ENCODE measurements at places on chromosomes 4 and X.

- no peaks in the 10 kb centered on the region for H3K4me1 ChIP-seq
- no peak overlapping the region for H3K4me3 ChIP-seq
- no peak overlapping the region for H3K27ac ChIP-seq
- no peaks in the 10 kb centered on the region for H3K27me3 ChIP-seq
- no peak for DNase-seq
Measured at GRCh38 chr4:155572106-155572703, 94.4 kb upstream of the GUCY1A1 start.

DNA sequence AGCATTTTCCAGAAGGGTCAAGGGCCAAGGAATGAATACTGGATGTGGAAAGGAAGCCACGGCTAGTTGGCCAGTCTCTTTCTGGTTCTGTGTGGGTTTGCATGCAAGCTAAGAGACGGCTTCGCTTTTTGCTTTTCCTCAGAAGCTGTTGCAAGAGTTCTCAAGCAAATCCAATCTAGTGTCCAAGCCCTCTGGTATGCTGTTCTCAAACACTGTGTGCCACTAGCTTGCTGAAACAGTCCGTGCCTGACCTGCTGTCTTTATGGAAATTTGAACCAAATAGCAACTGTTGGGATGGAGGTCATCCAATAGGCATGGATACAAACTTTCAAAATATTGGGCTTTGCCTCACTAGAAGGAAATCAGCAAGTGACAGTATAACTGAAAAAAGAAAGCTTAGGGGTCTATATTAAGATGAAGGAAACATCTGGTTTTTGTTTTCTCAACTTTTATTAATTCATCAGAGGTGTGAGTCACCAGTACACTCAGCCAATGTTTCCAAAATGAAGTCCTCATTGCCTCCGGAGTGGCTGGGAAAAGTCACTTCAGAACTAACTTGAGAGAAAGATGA, 70.5 kb downstream of the SLC9A6 start:
- H3K27me3 ChIP-seq, result no peaks in the 10 kb centered on the region
- H3K4me1 ChIP-seq, result no peaks in the 10 kb centered on the region
- H3K4me3 ChIP-seq, result no peak overlapping the region
- DNase-seq, result no peak
- peak overlapping the region; percentile 82 for H3K27ac ChIP-seq

DNA sequence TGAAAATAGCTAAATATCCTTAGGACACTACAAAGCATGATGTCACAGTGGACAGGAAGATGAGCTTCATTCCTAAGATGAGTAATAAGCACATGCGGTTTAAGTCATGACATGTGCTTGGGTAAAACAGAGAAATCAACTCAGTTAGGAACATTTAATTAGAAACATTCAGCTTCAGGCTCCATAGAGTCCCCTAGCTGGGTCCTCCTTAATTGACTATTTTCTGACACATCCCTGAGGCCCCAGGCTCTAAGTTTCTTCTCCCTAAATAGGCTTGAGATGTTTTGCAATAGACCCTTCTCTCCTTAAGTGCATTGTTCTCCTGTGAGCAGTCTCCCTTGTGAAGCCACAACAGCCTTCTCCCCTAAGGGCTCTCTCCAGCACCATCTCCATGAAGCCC, 70.4 kb upstream of the ANXA3 start:
- H3K4me3 ChIP-seq, result no peak overlapping the region
- DNase-seq, result no peak
- no peak overlapping the region for H3K27ac ChIP-seq
- H3K27me3 ChIP-seq, result no peaks in the 10 kb centered on the region

- no peaks in the 10 kb centered on the region for H3K36me3 ChIP-seq
- H3K4me3 ChIP-seq, result no peak overlapping the region
- no peaks in the 10 kb centered on the region for H3K27me3 ChIP-seq
- no peak for DNase-seq
- H3K4me1 ChIP-seq, result no peaks in the 10 kb centered on the region
- no peak overlapping the region for H3K27ac ChIP-seq
Measured at GRCh38 chrX:27680726-27681125, 90.6 kb downstream of the DCAF8L2 start.

- no peak overlapping the region for H3K27ac ChIP-seq
- no peak for DNase-seq
- no peaks in the 10 kb centered on the region for H3K27me3 ChIP-seq
- no peak overlapping the region for H3K4me3 ChIP-seq
Measured at GRCh38 chrX:38770152-38770551, 31.1 kb upstream of the MID1IP1 start.

GRCh38 chr4:152946446-152946845, 10.3 kb downstream of the FHDC1 start:
- no peaks in the 10 kb centered on the region for H3K27me3 ChIP-seq
- H3K4me1 ChIP-seq, result no peaks in the 10 kb centered on the region
- H3K27ac ChIP-seq, result no peak overlapping the region
- no peak overlapping the region for H3K4me3 ChIP-seq

DNA sequence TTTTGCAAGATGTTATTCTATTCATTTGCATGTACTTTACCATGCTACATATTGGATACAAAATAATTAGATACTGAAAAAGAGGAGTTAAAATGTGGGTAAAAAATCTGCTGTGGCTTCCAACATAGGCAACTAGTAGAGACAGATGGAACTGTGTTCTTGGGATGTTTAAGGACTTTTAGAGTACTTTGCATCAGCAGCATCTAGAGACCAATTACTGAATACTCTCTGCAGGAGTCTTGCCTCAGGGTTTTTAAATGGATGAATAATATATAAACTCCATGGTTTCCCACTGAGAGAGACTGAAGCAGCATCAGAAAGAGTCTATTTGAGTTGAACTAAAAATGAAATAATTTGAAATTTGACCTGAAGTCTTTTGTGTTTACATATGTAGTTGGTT, 676.7 kb downstream of the GALNTL6 start:
- no peak for DNase-seq
- H3K4me3 ChIP-seq, result no peak overlapping the region
- H3K4me1 ChIP-seq, result no peaks in the 10 kb centered on the region
- H3K27me3 ChIP-seq, result no peaks in the 10 kb centered on the region
- no peaks in the 10 kb centered on the region for H3K36me3 ChIP-seq

DNA sequence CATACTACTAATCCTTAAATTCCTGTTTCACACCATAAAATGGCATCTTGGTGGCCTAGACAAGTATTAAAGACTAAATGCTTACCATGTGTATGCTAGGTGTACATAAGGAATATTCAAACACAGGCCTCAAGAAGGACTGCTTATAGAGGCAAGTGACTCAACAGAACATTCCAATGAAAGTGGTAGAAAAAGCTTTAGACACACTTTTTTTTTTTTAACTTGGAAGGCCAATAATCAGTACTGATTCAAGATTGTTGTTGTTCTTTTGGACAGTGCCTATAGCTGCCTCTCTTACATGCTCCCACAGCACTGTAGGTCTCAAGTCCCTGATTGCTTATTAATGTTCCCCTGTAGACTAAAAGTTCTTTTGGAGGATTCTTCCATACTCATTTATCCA, 77.6 kb downstream of the FBXL5 start:
- no peak overlapping the region for H3K4me3 ChIP-seq
- no peak overlapping the region for H3K27ac ChIP-seq
- H3K27me3 ChIP-seq, result no peaks in the 10 kb centered on the region
- no peaks in the 10 kb centered on the region for H3K4me1 ChIP-seq
- DNase-seq, result no peak

DNA sequence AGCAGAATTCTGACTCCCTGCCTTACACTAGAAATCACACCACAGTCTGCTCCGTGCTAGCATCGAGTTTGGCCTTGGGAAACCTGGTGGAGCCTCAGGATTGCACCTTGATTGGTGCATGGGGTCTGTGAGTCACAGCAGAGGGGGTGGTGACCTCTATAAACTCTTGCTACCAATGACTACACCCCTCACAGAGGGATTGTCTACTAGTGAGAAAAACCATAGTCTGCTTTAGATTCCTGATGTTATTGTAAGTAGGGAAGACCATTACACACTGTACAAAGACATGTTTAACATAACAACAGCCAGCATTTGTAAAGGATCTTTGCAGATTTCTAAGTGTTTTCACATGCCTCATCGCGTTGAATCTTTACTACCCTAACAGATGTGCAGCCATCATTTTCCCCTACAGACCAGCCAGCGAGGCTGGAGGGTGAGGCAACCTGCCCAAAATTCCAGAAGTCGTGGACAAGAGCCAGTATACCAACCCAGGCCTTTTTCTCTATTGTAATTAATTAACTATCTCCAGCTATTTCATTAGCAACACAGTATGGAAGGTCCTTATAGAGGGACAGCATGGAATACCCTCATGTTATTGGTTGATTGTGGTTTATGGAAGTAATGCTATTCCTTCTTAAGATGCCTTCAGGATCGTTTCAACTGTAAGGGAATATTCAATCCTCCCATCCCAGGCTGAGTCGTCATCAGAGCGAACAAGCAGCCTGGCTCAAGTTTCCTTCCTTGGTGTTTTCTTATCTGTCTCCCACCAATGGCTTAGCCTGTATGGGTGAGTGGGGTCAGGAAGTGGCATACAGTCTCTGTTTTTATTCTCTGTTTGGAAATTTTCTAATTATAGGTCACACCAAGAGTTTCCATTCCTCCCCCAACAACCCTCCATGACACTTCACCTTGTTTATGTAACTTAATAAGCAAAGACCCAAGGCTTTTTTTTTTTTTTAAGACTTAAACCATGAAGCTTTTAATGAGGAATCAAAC, 55.9 kb upstream of the KDR start:
- no peak for DNase-seq
- no peaks in the 10 kb centered on the region for H3K36me3 ChIP-seq
- H3K4me3 ChIP-seq, result no peak overlapping the region
- H3K27me3 ChIP-seq, result no peaks in the 10 kb centered on the region
- H3K4me1 ChIP-seq, result peaks cover 4% of the 10 kb centered on the region
- H3K27ac ChIP-seq, result no peak overlapping the region

DNA sequence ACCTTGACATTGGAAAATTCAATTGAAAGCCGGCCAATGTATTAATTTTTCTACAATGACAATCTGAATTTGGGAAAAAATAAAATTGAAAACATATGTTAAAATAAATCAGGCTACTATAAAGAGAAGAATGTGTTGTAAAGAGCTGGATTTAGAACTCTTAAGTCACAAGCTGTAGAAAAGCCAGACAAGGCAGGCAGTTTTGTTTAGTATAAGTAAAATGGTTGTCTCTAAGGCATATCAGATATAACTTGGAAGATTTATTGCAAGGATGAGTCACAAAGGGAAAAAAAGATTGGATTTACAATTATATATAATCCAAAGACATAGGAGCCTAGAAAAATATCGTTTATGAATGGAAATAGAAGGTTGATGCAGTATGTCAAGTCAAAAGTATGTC, 549.1 kb upstream of the EPHA5 start:
- DNase-seq, result no peak
- no peaks in the 10 kb centered on the region for H3K36me3 ChIP-seq

- no peak overlapping the region for H3K4me3 ChIP-seq
- no peak overlapping the region for H3K27ac ChIP-seq
- DNase-seq, result no peak
Measured at GRCh38 chrX:145820825-145821224, 3.2 kb downstream of the SLITRK2 start.

GRCh38 chr4:6887591-6888371, 21.8 kb upstream of the TBC1D14 start:
- H3K27ac ChIP-seq, result peak overlapping the region; percentile 17
- DNase-seq, result no peak
- H3K36me3 ChIP-seq, result peaks cover 22% of the 10 kb centered on the region

DNA sequence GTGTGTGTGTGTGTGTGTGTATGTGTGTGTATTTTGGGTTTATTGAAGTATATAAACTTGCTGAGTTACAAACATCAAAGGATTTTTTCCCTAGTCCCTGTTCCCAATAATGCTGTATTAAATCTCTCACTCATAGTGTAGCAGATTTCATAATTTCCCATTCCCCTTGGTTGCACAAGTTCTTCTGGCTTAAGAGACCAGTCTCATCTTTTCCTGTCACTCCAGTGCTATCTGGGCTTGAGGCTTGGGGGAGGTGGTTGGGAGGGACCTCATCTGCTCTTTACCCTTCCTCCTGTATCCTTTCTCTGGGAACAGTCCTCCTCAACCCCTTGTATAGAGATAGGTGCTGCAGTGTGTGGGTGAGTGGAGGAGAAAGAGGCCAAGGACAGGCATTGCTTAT, 285.4 kb upstream of the BOD1L1 start:
- DNase-seq, result no peak
- no peaks in the 10 kb centered on the region for H3K27me3 ChIP-seq
- no peaks in the 10 kb centered on the region for H3K4me1 ChIP-seq
- no peak overlapping the region for H3K4me3 ChIP-seq

DNA sequence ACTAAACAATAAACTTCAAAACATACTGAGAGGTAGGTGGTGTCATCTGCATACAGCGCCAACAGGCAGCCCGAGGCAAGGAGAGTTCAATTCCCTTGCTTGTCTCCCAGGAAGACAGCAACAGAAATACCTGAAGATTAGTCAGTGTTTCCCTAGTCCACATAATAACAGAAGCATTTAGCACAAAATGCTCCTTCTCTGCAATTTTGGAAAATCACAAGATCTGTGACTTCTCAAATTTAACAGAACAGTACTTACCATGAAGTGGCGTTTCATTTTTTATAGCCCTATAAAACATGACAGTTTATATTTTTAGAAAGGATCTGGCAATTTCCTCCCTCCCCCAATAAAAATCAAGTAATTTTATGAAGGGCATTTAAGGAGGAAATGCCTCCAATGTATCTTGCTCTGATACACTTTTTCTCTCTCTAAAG, 67.1 kb upstream of the MYOZ2 start:
- H3K4me1 ChIP-seq, result no peaks in the 10 kb centered on the region
- no peak for DNase-seq
- H3K27me3 ChIP-seq, result no peaks in the 10 kb centered on the region
- H3K4me3 ChIP-seq, result no peak overlapping the region
- H3K27ac ChIP-seq, result peak overlapping the region; percentile 5

- no peaks in the 10 kb centered on the region for H3K27me3 ChIP-seq
- H3K27ac ChIP-seq, result no peak overlapping the region
- no peaks in the 10 kb centered on the region for H3K36me3 ChIP-seq
- DNase-seq, result no peak
Measured at GRCh38 chr4:168524006-168524405, 27.2 kb downstream of the PALLD start.

GRCh38 chr4:26217961-26218676, 102.7 kb upstream of the RBPJ start:
- H3K27me3 ChIP-seq, result no peaks in the 10 kb centered on the region
- no peak for DNase-seq
- H3K4me3 ChIP-seq, result peak overlapping the region; percentile 21
- H3K36me3 ChIP-seq, result no peaks in the 10 kb centered on the region

- H3K4me1 ChIP-seq, result no peaks in the 10 kb centered on the region
- no peak overlapping the region for H3K4me3 ChIP-seq
- no peak overlapping the region for H3K27ac ChIP-seq
- H3K27me3 ChIP-seq, result no peaks in the 10 kb centered on the region
- no peaks in the 10 kb centered on the region for H3K36me3 ChIP-seq
Measured at GRCh38 chr4:174757736-174758135, 71.3 kb downstream of the GLRA3 start.

- H3K4me3 ChIP-seq, result no peak overlapping the region
- no peaks in the 10 kb centered on the region for H3K36me3 ChIP-seq
- no peak overlapping the region for H3K27ac ChIP-seq
- no peak for DNase-seq
Measured at GRCh38 chr4:128574706-128575105, 234.8 kb upstream of the JADE1 start.
